Activated CD8-positive, alpha-beta T cell treated with anti-CD3 and anti-CD28 coated beads, Interleukin-2, amount 10 ng/mL, durations not matched to agents 7 days and 5 days (primary cell): ENCODE measurements at places on chromosomes 16 and 17. TPM values are rescaled to one million over a fixed set of nuclear protein-coding genes. Genes with fewer than 3 reads are reported as not detected.

DNA sequence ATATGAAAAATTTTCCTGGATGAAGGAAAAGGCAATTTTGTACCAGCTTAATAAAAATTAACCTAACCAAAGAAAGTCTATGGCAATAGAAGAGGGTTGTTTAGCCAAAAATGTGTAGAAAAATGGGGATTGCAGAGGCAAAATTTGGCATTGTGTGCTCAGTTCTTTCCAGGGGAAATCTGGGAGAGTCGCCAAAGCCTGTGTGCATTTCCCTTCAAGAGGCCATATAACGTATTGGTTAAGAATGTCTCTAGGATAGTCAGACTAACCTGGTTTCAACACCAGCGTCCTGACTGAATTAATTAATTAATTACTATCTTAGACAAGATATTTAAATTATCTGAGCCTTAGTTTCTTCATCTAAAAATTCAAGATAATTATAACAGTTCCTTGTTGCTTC lies 44.8 kb upstream of the HLF start:
- no peak for DNase-seq

GRCh38 chr16:49858200-49859124 lies 2.5 kb upstream of the ZNF423 start:
- no peak for DNase-seq

CACNB1 gene
- total RNA-seq = 23.2 TPM

ABCC3 gene
- not detected for total RNA-seq

SLC52A1 gene
- 0.94 TPM for total RNA-seq

DNA sequence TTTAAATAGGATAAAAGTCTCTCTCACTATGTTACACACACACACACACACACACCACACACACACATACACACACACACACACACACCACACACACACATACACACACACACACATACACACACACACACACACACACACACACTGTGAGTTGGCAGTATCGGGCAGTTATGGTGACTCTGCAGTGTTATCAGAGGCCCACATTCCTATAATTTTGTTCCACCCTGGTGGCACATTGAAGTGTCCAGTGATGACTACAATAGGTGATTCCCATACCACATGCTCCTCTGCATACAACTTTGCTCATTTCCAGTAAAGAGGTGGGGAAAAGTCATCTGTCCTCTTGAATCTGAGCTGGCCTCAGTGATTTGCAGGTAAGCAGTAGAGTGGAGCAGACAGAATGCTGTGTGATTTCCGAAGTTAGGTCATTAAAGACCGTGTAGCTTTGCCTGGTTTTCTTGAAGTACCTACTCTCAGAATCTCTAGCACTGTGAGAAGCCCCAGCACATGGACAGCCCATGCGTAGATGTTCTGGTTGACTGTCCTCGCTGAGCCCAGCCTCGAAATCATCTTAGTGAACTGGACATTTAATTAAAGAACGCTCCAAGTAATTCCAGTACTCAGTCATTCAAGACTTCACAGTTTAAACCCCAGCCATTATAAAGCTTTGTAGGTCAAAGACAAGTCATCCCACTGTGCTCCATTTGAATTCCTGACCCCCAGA lies 836.6 kb upstream of the SOX9 start:
- no peak for DNase-seq

DNA sequence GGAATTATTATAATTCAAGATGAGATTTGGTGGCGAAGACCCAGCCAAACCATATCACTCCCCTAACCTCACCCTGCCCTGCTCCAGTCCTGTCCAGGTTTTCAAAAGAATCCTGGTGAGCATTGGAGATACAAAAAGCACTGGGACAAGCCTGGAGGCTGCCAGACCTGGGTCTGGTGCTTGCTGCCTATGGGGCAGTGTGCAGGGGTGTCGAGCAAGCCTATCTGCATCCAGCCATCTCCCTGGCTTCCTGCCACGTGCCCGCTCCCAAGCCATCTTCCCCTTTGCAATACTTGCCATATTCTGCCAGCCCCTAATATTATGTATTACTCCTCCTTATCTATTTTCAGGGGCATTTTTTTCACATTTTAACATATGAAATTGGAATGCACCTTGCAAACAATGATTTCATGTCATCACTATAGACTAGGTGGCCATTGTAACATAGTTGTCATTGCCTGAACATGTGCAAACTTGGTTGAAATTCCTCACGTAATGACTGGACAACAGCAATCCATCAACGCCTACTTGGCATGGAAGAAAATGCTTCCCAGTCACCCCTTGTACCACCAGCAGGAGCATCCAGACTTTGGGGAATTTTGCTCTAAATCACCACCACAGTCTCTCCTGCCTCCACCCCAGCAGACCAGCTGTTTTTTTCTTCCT lies 8.1 kb upstream of the KDM8 start:
- DNase-seq = no peak

DNA sequence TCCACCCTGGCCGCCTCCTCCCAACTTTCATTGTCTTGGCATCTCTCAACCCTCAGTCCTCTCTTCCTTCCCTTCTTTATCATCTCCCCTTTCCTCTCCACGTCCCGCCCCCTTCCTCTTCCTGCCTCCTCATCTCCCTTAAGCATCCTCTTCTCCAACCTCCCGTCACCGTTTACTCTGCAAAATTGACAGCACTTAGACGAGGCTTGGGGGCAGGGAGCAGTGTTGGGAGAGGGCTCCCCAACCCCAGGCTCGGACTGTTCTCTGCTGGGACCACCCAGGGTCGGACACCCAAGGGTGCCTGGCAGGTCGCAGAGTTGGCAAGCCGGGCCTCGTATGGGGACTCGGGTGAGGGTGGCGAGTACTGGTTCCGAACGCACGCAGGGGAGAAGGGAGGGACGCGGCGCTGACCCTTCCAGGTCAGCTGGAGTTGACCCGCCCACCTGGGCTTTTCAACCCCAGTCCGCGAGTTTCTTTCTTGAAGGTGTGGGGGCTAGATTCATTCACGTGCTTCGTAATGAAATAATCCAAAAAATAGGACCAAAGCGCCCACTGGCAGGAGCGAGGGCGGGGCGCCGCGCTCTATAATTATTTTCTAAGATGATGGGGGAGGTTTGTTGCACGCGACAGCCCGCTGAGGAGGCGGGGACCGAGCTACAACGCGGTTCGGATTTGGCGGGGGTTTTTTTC lies 775 bp upstream of the PAGR1 start:
- peak; percentile 70 for DNase-seq

ELMO3 gene
- 7.2 TPM for total RNA-seq

DNA sequence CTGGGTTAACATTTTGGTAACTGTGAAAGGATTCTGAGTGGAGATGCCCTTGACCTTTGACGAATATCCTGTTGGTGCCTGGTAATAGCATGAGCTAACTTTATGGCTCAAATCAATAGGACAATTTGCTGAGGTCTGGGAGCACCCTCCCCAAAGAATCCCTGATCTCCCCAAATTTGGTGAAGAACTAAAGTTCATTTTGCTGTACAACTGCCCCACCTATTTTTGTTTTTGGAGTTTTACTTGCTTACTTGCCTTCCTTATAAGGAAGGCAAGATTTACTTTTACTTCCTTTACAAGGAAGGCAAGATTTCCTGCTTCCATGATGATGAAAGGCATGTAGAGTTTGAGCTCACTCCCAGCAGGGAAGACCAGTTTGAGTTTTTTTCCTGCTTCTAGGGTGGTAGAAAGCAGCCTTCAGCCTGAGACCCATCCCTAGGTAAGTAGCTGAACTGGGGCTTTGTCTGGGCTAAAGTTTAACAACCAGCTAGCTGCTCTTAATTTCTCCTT lies 2.8 kb downstream of the KRTAP4-9 start:
- DNase-seq = no peak

DNA sequence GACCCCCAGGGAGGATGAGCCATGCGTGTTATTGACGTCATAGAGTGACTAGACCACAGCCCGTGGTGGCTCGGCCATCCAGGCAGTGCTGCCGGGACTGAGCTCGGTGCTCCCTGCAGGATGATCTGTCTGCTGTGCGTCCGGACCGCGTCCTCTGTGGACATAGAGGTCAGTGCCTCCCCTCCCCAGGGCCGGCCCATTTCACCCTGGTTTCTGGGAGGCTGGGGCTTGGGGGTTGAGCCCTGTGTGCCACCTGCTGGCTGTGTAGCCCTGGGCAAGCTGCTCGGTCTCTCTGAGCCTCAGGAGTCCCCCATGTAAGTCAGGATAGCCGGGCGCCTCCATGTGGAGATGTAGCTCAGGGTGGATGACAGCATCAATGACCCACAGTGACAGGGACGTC lies 8.3 kb downstream of the TSC2 start:
- no peak for DNase-seq

MYLK3 gene
- not detected for total RNA-seq

GRCh38 chr16:17447101-17447569 lies 23.6 kb downstream of the XYLT1 start:
- no peak for DNase-seq
